ENCODE measurements at places on chromosomes 7 and 10. TPM values are rescaled to one million over a fixed set of nuclear protein-coding genes. Genes with fewer than 3 reads are reported as not detected.

DNA sequence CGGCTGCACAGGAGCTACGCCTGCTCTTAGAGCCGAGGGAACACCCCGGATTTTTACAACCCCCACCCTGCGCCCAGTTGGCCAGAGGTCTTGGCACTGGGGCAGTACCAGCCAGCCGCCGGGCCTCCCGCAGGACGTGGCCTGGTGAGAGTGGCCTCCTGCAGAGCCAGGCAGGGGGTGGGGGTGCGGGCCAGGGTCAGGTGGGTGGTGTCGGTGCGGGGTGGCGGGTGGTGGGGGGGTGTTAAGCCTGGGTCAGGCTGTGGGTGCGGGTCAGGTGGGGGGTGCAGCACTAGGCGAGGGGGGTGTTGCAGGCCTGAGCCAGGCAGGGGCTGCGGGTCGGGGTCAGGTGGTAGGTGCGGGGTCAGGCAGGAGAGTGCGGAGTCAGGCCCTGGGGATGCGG is 647 bp downstream of the ECHS1 start:
- H3K4me3 ChIP-seq = peak overlapping the region; percentile 74
- no peaks in the 10 kb centered on the region for H3K4me1 ChIP-seq
- no peaks in the 10 kb centered on the region for H3K27me3 ChIP-seq
- no peak for DNase-seq
- H3K27ac ChIP-seq = no peak overlapping the region
- peaks cover 3% of the 10 kb centered on the region for H3K36me3 ChIP-seq

DNA sequence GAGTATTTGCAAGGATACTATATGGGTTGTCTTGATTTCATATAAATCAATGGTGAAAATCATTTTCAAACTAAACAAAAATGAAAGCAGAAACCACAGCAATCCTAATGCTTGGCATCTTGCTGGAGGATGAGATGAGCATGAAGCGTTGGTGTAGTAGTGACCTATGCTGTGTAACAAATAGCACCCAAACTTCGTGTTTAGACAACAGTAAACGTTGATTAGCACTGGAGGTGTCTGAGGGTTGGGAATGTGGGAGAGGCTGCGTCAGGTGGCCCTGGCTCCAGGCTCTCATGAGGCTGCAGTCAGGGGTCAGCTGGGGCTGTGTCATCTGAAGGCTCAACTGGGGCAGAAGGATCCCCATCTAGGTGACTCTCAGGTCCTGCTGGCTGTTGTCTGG is 67.8 kb downstream of the MICALL2 start:
- H3K36me3 ChIP-seq = no peaks in the 10 kb centered on the region
- H3K27ac ChIP-seq = no peak overlapping the region
- DNase-seq = no peak
- H3K27me3 ChIP-seq = no peaks in the 10 kb centered on the region

Gene CLCN1
- not detected for total RNA-seq

DNA sequence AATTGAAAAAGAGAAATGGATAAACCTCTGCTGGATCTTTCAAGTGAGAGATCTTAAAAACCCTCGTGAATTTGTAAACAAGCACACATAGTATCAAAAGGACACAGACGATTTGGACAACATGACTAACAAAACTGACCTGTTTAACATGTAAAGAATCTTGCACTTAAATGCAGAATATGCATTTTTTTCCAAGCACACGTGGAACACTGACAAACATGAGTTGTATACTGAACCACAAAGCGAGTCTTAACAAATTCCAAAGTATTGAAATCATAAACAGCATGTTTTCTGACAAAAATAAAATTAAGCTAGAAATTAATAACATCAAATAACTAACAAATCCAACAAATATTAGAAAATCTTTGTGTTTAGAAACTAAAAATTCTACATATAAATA is 65.0 kb upstream of the ZNF746 start:
- H3K4me1 ChIP-seq = no peaks in the 10 kb centered on the region
- no peak overlapping the region for H3K27ac ChIP-seq
- H3K36me3 ChIP-seq = no peaks in the 10 kb centered on the region
- no peak overlapping the region for H3K4me3 ChIP-seq
- no peaks in the 10 kb centered on the region for H3K27me3 ChIP-seq

- no peaks in the 10 kb centered on the region for H3K4me1 ChIP-seq
- H3K36me3 ChIP-seq = no peaks in the 10 kb centered on the region
- H3K27ac ChIP-seq = no peak overlapping the region
- H3K27me3 ChIP-seq = peaks cover 6% of the 10 kb centered on the region
- no peak for DNase-seq
These were observed 268.4 kb upstream of the NEBL start for GRCh38 chr10:21165489-21165888.

DNA sequence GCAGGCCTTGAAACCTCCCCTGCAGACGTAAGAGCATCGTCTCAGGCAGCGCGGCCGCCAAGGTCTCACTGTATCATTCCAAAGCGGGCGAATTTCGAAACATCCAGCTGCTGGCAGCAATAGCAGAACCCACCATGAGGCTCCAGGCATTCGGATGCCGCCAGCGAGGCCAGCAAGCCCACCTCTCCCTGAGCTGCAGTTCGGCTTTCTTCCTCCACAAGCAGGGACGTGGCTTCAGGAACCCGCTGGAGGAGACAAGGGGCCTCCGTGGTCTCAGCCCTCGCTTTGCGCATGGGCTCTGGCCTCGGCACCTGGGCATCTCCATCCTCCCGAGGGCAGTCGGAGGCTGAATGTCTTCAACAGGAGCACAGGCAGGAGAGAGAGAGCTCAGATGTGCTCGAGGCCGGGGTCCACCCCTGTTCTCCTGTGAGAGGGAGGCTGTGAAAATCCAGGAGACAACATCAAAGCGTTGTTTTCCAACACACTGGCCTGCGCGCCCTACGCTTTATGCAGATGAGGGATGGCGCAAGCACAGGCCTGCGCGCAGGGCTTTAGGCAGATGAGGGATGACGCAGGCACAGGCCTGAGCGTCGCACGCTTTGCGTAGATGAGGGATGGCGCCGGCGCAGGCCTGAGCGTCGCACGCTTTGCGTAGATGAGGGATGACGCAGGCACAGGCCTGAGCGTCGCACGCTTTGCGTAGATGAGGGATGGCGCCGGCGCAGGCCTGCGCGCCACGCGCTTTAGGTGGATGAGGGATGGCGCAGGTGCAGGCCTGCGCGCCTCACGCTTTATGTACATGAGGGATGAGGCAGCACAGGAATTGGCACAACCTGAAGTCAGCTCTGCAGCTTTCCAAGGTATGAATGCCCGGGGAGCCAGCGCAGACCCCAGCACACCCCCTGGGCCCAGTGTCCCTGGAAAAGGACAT is 103.2 kb downstream of the WDR37 start:
- no peak for DNase-seq
- H3K27me3 ChIP-seq = no peaks in the 10 kb centered on the region
- H3K27ac ChIP-seq = no peak overlapping the region
- H3K4me1 ChIP-seq = no peaks in the 10 kb centered on the region
- no peak overlapping the region for H3K4me3 ChIP-seq
- H3K36me3 ChIP-seq = no peaks in the 10 kb centered on the region

DNA sequence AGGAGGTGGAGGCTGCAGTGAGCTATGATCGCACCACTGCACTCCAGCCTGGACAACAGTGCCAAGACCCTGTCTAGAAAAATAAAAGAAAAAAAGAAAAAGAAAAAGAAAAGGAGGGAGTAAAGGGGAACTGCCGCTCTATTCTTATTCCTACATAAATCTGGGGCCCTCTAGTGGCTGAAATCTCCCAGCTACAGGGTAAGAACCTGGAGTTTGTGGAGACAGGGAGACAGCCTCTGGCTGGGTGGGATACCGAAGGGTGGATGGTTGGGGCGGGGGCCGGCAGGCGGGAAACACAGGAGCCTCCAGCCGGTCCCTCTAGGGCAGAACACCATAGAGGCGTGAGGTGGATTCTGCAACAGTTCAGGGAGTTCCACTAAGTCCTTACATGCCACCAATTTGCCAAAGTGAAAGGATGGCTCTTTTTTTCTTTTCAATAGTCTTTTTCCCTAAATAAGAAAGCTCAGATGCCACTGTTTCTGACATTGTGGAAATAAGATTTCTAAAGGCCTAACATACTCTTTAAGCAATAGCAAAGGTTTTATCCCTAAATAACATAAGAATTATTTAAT is 117.3 kb downstream of the SVIL start:
- H3K4me1 ChIP-seq = peaks cover 2% of the 10 kb centered on the region
- H3K4me3 ChIP-seq = no peak overlapping the region
- no peaks in the 10 kb centered on the region for H3K36me3 ChIP-seq
- no peak for DNase-seq
- no peak overlapping the region for H3K27ac ChIP-seq

GRCh38 chr10:63666836-63667383 is 145.7 kb downstream of the REEP3 start:
- H3K4me3 ChIP-seq = no peak overlapping the region
- H3K27me3 ChIP-seq = no peaks in the 10 kb centered on the region
- H3K4me1 ChIP-seq = no peaks in the 10 kb centered on the region
- DNase-seq = no peak
- H3K36me3 ChIP-seq = no peaks in the 10 kb centered on the region

Gene IFT22
- total RNA-seq = 16.5 TPM

GRCh38 chr10:119643306-119644204 is 7.6 kb upstream of the BAG3 start:
- no peak for DNase-seq
- H3K27me3 ChIP-seq = no peaks in the 10 kb centered on the region
- H3K4me3 ChIP-seq = no peak overlapping the region
- H3K4me1 ChIP-seq = no peaks in the 10 kb centered on the region
- H3K27ac ChIP-seq = no peak overlapping the region
- H3K36me3 ChIP-seq = no peaks in the 10 kb centered on the region

DNA sequence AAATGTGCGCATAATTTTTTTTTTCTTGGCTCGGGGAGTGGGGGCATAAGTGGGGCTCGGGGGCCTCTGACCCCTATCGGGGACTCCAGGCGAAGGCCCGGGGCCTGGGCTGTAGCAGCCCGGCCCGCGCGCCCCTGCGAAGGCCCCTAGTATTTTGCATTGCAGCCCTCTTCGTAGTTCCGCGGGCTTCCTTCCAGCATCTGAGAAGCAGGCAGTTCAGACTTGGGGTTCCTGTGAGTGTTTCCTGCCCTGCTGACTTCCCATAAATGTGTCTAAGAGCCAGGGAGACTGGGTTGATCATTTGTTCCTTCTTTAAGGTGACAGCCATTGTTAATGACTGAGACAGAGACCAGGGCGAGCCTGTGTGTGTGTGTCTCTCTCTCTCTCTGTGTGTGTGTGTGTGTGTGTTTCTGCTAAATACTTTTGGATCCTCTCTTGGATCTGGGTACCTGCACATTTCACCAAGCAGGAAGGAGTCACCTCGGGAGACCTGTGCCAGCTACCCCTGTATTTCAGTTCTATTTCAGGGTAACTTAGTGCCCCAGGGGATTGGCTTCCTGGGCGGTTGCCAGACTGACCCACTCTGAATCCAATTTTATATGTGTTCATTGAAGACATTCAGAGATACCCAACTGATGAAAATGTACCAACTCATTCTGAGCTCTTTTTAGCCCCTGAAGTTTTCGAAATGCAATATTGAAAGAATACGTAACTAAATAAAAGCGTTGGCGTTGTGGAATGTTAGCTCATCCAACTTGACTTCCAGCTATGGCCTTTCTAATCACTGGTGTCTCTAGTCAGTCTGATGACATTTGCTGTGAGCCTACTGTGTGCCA is 805 bp downstream of the MSRB2 start:
- DNase-seq = peak; percentile 73
- peak overlapping the region; percentile 85 for H3K4me3 ChIP-seq
- no peaks in the 10 kb centered on the region for H3K36me3 ChIP-seq
- no peaks in the 10 kb centered on the region for H3K27me3 ChIP-seq

DNA sequence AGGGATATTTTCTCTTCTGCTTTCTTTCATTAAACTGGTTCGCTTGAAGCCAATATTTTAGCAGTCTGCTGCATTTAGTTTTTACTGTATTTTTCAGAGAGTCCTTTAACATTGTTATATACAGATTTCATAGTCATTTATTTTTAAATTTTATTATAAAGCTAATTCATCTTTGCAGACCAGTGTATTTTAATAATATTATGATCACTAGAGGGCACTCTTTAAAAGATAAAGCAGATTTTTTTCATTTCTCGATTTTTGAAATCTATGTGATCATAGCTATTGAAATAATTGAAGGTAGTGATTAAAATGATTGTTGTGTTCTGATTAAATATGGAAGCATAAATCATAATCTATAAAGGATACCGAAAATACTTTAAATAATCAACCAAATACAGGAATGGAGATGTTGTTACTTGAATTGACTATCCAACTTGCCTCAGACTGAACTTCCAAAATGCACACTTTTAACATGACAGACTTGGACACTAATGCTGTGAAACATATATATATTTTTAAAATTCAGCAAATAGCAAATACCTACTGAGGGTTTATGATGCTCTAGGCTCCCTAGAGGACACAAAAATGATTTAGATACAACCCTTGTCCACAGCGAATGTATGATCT is 35.2 kb downstream of the ST7 start:
- no peak for DNase-seq
- H3K36me3 ChIP-seq = no peaks in the 10 kb centered on the region
- no peaks in the 10 kb centered on the region for H3K4me1 ChIP-seq
- H3K4me3 ChIP-seq = no peak overlapping the region
- H3K27me3 ChIP-seq = no peaks in the 10 kb centered on the region

- peak overlapping the region; percentile 25 for H3K27ac ChIP-seq
- H3K36me3 ChIP-seq = peaks cover 19% of the 10 kb centered on the region
- no peaks in the 10 kb centered on the region for H3K4me1 ChIP-seq
- H3K4me3 ChIP-seq = no peak overlapping the region
- H3K27me3 ChIP-seq = no peaks in the 10 kb centered on the region
- DNase-seq = no peak
These were observed 14.6 kb upstream of the ZSCAN21 start for GRCh38 chr7:100034871-100035510.

DNA sequence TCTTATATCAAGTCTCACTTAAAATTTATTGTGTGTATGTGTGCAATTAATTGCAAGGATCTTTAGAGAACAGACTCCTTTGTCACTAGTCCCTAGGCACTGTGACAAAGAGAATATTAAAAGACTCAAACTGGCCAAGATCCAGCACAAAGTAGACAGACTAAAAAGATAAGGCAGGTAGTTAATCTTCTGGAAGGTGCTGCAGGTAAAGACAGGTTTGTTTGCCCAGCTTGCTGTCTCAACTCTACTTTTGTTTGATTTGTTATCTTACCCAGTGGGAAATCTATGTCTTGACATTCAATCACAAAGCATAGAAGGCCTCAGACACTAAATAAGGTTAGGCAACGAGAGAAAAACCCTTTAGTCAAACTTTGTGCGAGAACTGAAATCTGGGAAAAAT is 807.9 kb upstream of the LRRN3 start:
- no peaks in the 10 kb centered on the region for H3K27me3 ChIP-seq
- H3K36me3 ChIP-seq = no peaks in the 10 kb centered on the region
- no peaks in the 10 kb centered on the region for H3K4me1 ChIP-seq
- no peak overlapping the region for H3K27ac ChIP-seq

GRCh38 chr10:84205049-84205852 is 10.9 kb downstream of the CDHR1 start:
- H3K36me3 ChIP-seq = no peaks in the 10 kb centered on the region
- no peak for DNase-seq
- H3K4me1 ChIP-seq = no peaks in the 10 kb centered on the region
- H3K27ac ChIP-seq = no peak overlapping the region
- H3K27me3 ChIP-seq = no peaks in the 10 kb centered on the region

Gene OR6V1
- total RNA-seq = not detected

Gene PCDH15
- 0.09 TPM for total RNA-seq

DNA sequence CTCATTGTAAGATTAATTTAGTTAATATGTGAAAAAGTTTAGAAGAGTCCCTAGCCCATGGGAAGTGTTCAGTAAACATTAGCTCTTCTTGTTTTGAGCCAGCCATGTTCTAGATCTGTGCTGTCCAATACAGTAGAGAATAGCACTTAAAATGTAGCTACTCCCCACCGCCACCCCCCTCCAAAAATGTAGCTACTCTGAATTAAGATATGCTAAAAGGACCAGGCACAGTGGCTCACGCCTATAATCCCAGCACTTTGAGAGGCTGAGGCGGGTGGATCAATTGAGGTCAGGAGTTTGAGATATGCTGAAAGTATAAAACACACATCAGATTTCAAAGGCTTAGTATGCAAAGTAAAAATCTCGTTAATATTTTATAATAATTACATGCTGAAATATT is 47.3 kb upstream of the MXI1 start:
- H3K27me3 ChIP-seq = no peaks in the 10 kb centered on the region
- H3K27ac ChIP-seq = no peak overlapping the region
- no peaks in the 10 kb centered on the region for H3K36me3 ChIP-seq
- no peak for DNase-seq
